Right cardiac atrium (tissue), 5 donors: ENCODE measurements at places on chromosomes 2 and 18. TPM values are rescaled to one million over a fixed set of nuclear protein-coding genes. Genes with fewer than 3 reads are reported as not detected.

DNA sequence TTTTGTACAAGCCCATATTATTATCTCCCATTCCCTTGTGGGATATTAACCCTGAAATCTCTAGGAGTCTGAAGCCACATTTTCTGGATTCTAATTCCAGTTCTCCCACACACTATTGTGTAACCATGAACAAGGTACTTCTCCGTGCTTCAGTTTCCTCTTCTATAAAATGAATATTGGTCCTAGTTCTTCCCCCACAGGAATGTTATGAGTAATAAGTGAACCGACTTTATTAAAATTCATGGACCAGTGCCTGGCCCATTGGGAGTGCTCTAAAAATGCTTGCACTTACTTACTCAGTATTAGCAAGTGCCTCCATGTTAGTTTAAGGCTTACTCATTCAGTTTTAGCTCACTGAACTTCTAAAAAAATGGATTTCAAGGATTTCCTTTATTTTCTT, 1.4 kb upstream of the ACMSD start:
- DNase-seq, result no peak

Gene CD8B
- 0.45 TPM for total RNA-seq

GRCh38 chr18:13616041-13616440, 110.3 kb downstream of the FAM210A start:
- DNase-seq, result no peak

DNA sequence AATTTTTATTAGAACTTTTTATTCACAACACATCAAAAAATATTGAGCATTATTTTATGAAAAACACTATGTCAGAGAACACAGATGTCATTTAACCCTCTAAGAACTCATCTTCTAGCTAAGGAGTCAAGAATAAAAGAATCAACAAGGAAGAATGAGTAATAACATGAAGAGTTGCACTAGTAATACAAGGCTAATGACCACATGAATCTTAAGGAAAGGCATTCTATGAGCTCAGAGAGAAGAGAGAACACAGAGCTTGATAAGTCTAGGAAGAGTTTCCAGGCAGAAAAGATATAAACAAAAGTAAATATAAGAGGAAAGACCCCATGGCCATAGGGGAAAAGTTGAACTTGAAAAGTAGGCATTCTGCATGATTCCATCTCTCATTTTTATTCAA, 166.5 kb downstream of the MAIP1 start:
- DNase-seq, result no peak

DNA sequence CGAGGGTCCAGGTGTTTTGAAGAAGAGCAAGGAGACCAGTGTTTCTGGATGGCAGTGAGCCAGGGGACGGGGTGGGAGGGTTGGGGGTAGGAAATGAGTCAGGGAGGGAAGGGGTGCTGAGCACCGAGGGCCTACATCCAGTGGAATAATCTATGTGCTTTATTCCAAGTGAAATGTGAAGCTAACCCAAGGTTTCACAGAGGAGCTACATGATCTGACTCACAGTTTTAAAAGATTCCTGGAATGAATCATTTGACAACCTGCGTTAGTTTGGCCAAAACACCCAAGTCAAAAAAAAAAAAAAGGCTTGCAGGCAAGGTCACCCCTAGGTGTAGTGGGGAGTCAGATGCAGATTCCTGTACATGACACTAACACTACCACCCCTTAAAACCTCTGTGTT, 419.7 kb upstream of the MEX3C start:
- no peak for DNase-seq
